HTR-8/SVneo (cell line): ENCODE measurements at places on chromosomes 2 and 18.
A peak's percentile ranks its signal among the peaks of the same experiment; 100 is the strongest.

- DNase-seq, result peak; percentile 66
These were observed 58.6 kb upstream of the DOCK10 start for GRCh38 chr2:225100856-225101294.

DNA sequence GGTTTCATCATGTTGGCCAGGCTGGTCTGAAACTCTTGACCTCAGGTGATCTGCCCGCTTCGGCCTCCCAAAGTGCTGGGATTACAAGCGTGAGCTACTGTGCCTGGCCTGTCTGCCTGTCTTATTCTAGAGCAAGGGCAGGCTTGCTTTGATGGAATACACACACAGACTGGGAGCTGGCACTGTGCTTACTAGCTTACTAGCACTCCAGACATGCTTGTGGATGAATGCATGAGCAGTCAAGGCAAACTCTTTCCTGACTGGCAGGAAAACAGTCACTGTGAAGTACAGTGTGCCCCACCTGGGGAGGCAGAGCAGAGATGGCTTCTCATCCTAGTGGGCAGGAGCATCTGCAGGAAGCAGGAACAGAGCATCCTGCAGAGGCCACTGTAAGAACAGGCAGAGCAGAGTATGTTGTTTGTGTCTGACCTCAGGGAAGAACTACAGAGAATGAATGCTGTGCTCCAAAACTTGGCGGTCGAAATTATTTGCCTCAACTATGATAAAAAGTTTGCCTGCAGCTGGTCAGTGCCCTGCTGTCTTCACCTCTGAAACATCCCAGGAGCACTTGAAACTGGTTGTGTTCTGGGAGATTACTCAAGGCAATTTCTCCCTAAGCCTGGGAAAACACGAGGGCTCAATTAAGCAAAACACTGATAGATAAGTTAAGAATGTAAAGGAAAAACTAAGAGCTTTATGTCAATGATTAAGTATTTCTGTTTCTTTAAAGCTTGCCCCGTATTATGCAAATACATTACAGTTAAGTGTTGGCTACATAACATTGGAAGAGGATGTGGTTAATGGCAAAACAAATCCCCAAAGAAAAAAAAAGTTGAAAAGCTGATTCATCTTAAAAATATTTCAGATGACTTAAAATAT, 102.4 kb downstream of the VAPA start:
- DNase-seq, result peak; percentile 44

DNA sequence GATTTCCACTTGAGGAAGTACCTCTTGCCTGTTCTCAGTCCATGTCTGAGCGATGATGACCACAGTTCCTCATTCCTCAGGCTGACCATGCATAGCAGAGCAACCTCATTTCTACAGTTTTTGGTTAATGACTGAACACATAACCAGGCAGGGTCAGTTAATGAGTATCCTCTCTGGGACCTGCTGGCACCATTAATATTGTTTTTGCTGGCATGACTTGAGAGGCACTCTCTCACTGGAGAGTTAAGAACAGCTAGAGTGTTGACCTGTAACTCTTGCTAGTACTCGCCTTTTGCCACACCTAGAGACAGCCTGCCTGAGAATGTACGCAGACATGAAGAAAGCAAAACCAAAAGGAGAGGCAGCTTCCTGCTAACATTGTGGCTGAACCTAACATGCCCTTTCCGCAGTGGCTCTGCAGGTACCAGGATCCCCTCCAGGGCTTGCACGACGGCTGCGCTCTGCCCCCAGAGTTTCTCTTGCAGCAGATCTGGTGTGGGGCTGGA, 23.9 kb downstream of the PECR start:
- DNase-seq, result no peak

- no peak for DNase-seq
These were observed 81.0 kb downstream of the PRKCE start for GRCh38 chr2:45732436-45732835.

DNA sequence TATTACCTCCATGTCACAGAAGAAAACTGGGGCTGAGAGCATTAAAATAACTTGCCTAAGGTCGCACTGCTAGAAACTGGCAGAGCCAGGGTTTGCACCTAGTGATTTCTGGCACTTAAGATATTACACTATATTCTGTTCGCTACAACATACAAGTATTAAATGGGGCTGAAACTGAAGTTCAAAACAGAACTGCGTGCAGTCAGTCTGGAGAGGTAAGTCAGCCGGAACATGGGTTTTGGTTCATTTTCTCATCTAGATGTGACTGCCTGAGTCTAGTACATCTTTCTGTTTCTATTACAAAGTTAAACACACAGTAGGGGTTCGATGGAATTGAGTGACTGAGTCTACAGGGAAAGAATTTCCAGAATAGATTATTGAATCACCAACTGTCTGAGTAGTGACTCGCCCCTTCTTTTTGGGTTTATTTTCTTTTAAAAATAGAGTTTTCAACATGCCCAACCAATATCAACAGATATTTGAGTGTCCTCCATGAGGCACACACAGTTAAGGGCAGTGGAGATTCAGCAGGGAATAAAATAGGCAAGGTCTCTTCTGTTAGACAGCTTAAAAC, 150.8 kb downstream of the RNF152 start:
- DNase-seq, result no peak

DNA sequence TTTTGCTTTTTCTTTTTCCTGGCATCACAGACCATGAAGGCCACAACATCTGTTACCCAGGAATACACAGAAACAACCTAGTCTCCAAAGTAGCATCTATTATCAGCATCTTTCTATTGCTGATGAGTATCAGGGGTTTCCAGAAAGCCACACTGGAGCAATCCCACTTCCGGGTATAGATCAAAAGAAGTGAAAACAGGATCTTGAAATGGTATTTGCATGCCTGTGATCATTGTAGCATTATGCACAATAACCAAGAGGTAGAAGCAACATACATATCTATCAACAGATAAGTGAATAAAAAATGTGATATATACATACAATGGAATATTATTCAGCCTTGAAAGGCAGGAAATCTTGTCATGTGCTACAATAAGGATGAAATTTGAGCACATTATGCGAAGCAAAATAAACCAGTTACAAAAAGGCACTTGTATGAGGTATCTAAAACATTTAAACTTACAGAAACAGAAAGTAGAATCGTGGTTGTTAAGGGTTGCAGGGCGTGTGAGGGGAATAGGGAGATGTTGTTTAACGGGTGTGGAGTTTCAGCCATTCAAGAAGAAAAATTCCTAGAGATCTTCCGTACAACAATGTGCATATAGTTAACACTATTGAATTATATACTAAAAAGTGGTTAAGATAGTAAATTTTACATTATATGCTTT, 115.1 kb downstream of the KCNE4 start:
- DNase-seq, result no peak

- DNase-seq, result no peak
These were observed 32.5 kb upstream of the RMDN2 start for GRCh38 chr2:37892436-37893114.

DNA sequence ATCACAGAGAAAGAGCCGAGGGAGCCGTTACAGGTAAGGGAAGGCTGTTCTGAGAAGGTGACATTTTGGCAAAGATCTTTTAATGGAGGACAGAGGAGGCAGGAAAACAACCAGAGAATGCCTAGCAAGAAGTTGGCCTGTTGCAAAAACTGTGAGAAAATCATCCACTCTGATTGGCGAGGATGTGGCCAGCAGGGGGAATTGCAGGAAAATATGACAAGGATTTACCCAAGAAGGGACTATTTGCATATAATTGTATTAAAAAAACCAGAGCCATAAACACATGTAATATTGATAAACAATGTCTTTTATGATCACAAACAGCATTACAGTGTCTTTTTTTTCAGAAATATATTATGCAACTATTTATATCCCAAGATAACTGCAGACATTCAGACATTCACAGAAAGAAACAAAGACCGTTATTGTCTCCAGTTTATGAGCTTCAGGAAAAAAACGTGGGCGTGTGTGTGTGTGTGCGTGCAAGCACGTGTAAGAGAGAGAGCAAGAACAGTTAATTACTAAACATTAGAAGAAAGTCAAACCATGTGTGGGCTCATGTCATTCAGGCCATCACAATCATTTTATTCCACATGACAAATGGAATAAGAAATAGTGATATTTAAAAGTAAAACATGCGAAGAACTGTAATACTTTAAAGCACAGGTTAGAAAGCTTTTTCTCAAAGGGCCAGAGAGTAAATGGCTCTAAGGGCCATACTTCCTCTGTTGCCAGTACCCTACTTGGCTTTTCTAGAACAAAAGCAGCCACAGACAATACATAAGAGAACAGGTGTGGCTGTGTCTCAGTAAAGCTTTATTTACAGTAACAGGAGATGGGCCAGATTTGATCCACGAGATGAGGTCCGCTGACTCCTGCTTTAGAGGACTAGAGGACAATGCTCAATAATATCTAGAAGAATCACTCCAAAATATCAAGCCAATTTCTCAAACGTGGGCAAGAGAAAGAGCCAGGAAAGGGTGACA, 324.1 kb downstream of the DLGAP1 start:
- DNase-seq, result no peak

DNA sequence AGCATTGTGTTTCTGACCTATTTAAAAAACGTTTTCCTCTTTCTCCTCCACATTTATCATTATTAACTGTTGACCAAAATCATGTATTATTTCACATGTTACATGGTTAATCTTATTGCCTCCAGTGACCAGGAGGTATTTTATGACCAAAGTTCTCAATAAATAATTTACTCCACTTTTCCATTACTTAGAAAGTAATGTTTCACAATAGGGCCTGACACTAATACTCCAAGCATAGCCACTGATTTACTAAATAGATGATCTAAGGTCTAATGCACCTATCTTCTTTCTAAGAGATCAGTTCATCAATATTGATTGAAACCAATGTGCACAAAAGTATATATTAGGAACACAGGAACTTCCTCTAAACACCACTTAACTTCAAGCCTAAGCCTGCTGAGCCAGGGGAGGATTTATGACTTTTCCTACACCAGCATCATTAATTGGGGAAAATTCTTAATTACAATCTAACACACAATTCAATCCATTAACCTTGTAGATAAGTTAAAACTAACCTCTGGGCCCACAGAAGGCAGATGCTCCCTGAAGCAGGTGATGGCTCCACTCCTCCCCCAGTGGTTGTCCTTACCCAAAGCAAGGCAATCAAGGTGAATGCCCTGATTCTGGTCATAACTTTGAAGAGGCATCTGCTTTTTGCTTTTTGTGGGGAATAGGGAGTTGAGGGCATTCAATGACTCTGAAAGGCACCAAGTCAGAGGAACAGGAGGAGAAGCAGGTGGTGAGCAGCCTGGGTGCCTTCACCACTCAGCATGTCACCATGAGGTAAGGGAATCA, 33.9 kb downstream of the RBMS1 start:
- DNase-seq, result no peak

DNA sequence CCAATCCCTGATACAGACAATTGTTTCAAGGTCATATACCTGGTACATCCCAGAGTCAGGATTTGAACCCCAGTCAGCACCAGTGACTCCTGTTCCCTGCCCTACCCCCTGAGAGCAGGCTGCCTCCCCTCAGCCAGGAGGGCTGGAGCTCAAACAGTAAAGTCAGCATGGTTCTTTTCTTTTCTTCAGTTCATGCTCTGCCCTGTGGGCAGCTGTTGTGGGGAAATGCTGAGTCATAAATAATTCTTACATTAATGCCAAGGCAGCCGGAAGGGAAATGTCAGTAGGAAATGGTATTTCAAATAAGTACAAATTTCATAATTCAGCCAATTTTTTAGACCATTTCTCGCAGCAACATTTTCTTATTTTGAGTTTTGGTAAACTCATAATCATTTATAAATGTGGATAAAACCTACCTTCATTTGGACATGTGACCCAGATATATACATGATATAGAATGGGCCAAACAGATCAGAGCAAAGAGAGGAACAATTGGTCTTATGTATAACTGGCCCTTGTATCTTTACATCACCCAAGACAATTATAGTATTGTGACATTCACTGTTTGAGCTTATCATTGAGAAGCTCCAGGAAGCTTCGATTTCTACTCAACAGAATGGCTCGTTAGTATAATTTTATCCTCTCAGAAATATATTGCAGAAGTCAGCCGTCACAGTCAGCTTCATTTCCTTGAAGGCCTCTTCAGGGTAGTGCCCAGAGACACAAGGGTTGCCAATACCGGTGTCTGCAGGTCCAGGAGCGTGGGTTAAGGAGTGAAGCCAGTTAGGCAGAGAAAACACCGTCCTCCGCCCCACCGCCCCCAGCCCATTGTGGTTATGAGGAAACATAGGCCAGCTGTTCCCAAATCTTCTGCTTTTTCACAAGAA, 28.0 kb upstream of the SCYGR1 start:
- peak; percentile 73 for DNase-seq

DNA sequence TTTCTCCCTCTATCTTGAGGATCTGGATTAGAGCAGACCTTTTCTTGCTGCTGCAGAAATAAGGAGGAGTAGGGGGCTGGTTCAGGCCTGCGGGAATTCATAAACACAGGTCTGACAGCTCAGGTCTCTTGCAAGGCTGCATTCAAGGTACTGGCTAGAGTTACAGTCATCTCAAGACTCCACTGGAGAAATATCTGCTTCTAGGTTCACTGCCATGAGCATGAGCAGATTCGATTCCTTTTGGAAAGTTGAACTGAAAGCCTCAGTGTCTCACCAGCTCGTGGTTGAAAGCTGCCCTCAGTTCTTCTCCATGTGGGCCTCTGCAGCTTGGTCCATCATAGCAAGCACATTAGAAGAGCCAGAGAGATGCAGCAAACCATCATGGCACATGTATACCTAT, 124.4 kb upstream of the SETBP1 start:
- DNase-seq, result no peak

GRCh38 chr2:156465573-156465972, 29.4 kb downstream of the GPD2 start:
- DNase-seq, result no peak

- DNase-seq, result no peak
These were observed 104.1 kb downstream of the ZBTB7C start for GRCh38 chr18:48304906-48305693.
